CD8-positive, alpha-beta memory T cell (primary cell): ENCODE measurements at places on chromosomes 16 and 17.

- no peak for DNase-seq
Observed at GRCh38 chr17:39080421-39081078, 70.9 kb downstream of the PLXDC1 start.

- DNase-seq: no peak
Observed at GRCh38 chr17:17570798-17571716, 20.5 kb downstream of the PEMT start.

GRCh38 chr16:78474762-78475161, 375.3 kb downstream of the WWOX start:
- DNase-seq: no peak

- DNase-seq: no peak
Observed at GRCh38 chr16:54707813-54708212, 222.9 kb upstream of the IRX5 start.

DNA sequence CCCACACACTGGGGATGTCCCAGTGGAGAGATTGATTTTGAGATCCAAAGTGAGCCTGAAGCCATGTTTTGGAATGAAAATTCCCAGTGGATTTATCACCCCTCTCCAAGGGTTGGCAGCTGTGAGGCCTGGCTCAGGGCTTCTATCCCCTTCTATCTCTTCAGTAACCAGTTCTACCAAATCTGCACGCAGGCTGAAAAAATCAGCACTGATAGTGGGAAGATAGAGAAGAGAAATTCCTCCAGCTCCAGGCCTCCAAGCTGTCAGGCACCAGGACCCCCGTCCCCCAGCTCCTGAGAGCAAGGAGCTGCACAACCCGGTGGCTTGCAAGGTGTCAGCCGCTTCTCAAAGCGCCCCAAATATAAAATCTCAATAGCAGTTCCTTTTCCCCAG, 1.0 kb downstream of the FLOT2 start:
- DNase-seq: no peak

GRCh38 chr17:69812240-69812837, 262.7 kb upstream of the KCNJ16 start:
- no peak for DNase-seq

DNA sequence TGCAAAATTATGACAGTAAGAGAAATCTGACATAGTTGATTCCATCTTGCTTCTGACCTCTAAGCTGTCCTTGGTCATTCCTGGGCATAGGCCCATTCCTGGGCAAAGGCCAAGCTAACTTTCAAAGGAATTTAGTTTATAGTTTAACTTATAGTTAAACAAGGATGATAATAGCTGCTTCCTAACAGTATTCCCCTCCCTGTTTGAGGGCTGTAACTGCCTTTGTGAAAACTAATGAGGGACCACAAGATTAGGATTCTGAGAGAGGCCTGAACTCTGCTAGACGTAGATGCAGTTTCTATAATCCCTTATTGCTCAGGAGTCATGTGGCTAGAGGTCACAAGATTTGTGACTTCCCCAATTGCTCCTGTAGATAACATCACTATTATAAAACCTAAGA, 80.2 kb upstream of the ASIC2 start:
- DNase-seq: no peak

DNA sequence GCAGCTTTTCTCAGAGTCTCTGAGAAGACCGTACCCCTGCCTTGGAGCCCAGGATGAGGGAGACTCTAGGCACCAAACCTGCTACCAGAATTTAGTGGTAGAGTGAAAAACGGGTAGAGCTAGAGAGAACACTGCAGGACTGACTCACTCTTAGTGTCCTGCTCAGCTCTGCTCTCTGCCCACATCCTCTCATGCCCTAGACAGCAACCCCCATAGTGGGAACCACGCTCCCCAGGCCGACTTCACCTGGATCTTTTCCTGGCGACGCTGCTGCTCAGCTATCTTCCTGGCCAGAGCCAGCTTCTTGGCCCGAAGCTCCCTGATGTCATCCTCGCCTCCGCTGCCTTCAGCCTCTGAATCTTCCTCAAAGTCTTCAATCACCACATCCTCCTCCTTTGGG, 26.7 kb downstream of the HIC1 start:
- DNase-seq: no peak

DNA sequence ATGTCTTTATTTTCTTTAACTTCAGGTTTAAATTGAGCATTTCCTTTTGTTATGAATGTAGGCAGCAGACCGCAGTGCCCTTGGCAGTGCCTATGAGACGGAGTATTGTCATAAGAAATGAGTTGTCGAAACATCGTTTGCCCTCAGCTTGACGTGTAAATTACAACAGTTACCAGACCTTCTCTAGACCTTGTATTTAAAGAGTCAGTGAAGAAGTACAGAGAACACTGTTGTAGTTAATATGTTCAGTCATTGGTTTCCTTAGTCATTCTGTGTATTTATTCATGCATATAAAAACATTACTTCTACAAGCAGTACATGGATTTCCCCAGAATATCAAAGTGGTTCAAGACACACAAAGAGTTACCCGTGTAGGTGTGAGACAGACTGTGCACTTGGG, 19.0 kb downstream of the IRF8 start:
- DNase-seq: no peak

GRCh38 chr17:63165400-63165799, 199.4 kb downstream of the TANC2 start:
- no peak for DNase-seq

DNA sequence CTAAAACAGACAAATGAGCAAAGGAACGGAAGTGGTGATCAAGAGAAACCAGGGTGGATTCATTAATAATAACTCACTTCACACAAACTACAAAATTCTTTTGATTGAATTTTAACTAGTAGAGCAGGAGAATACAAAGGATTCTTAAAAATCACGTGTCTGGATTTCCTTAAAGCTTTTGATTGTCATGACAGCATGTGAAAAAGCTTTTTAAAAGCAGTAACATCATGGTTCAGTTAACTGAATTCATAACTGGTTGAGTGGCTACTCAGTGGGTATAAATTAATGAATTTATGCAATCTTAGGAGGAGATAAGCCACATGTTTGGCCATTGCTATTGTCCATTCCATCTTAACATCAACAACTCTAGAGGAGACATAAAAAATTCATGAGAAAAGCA, 333.2 kb downstream of the SLC39A11 start:
- no peak for DNase-seq

DNA sequence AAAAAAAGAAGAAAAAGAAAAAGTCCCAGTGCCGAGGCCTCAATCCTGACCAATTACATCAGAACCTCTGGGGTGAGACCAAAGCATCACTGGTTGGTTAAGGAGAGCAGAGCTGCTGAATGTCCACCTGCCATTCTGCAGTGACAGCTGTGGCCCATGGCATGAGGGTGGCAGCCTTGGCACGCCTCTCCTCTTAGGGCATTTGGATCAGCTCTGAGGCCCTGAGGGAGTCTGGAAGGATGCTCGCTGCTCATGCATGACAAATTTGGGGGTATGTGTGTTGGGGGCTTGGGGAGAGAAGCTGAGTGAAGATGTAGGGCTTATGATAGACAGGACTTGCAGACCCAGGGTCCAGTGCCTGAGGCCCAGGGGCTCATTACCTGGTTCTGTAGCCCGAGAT, 26.3 kb downstream of the MYLK3 start:
- DNase-seq: no peak

GRCh38 chr17:71724339-71724738, 396.5 kb upstream of the SOX9 start:
- DNase-seq: no peak
